Omental fat pad (tissue), 4 donors: ENCODE measurements at places on chromosomes 5 and 9. TPM values are rescaled to one million over a fixed set of nuclear protein-coding genes. Genes with fewer than 3 reads are reported as not detected.

Gene TMEM252
- not detected for total RNA-seq

Gene RECK
- 21.6 TPM for total RNA-seq

Gene IL31RA
- not detected for total RNA-seq

Gene CA9
- total RNA-seq: 0.82 TPM

Gene DNAH5
- 0.46 TPM for total RNA-seq

Gene FAM200C
- 3.5 TPM for total RNA-seq
